Muscle of leg (tissue), 16 donors: ENCODE measurements at places on chromosomes 3 and 15. TPM values are rescaled to one million over a fixed set of nuclear protein-coding genes. Genes with fewer than 3 reads are reported as not detected.
A peak's percentile ranks its signal among the peaks of the same experiment; 100 is the strongest.

- no peak overlapping the region for H3K4me3 ChIP-seq
- DNase-seq, result no peak
- peaks cover 11% of the 10 kb centered on the region for H3K27me3 ChIP-seq
- no peaks in the 10 kb centered on the region for H3K36me3 ChIP-seq
These were observed 45.9 kb downstream of the HCN4 start for GRCh38 chr15:73322665-73323373.

Gene EOMES
- polyA plus RNA-seq, result 0.21 TPM

DNA sequence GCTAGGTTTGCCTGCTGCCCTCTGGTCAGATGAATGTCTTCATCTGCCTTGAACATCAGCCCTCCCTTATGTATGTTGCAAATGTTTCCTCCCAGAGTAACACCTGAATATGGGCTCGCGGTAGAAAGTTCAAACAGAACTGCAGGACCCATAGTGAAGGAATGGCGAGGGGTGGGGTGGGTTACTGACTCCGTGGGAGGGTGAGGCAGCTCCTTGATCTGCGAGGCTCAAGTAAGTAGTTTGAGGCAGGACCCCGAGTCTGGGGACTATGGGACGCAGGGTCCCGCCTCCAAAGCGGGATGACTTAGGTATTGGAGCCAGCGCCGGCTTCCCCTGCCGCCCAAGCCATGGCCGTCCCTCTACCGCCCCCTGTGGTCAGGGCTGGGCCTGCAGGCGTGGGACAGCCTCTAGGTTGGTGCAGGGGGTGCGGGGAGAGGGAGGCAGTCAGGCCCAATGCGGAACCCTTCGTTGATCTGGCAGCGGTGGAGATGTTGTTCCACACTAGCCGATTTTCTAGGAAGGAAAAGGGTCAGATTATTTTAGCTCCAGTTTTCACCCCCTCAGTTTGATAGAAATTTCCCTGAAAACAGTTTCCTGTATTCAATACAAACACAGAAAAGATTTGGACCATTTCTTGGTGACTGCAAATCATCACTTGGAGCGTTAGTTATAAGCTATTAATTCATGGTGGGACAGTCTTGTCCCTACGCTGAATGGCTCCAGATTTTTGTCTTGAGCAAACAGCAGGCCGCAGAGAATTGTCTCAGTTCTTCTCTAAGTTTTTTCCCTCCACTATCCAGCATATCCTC is 72.3 kb downstream of the CORO2B start:
- no peak overlapping the region for H3K4me3 ChIP-seq
- no peaks in the 10 kb centered on the region for H3K27me3 ChIP-seq
- no peak overlapping the region for H3K27ac ChIP-seq
- peaks cover 44% of the 10 kb centered on the region for H3K4me1 ChIP-seq
- DNase-seq, result no peak
- H3K36me3 ChIP-seq, result no peaks in the 10 kb centered on the region

Gene KIF7
- 7.3 TPM for polyA plus RNA-seq

GRCh38 chr3:170598091-170598502 is 12.2 kb upstream of the SLC7A14 start:
- H3K4me1 ChIP-seq, result no peaks in the 10 kb centered on the region
- no peaks in the 10 kb centered on the region for H3K27me3 ChIP-seq
- no peak overlapping the region for H3K4me3 ChIP-seq
- DNase-seq, result no peak

Gene ECE2
- polyA plus RNA-seq, result not detected

GRCh38 chr3:108219336-108219735 is 2.9 kb downstream of the IFT57 start:
- H3K4me1 ChIP-seq, result peaks cover 3% of the 10 kb centered on the region
- H3K36me3 ChIP-seq, result no peaks in the 10 kb centered on the region
- H3K27ac ChIP-seq, result no peak overlapping the region
- H3K4me3 ChIP-seq, result no peak overlapping the region
- no peaks in the 10 kb centered on the region for H3K27me3 ChIP-seq
- DNase-seq, result no peak

Gene FRG2C
- not detected for polyA plus RNA-seq

Gene ELL3
- polyA plus RNA-seq, result 1.9 TPM

- peak overlapping the region; percentile 33 for H3K27ac ChIP-seq
- peaks cover 7% of the 10 kb centered on the region for H3K4me1 ChIP-seq
- no peaks in the 10 kb centered on the region for H3K27me3 ChIP-seq
- H3K4me3 ChIP-seq, result no peak overlapping the region
These were observed 47.6 kb upstream of the MED12L start for GRCh38 chr3:151037746-151038477.

- peaks cover 2% of the 10 kb centered on the region for H3K4me1 ChIP-seq
- DNase-seq, result peak; percentile 38
- no peaks in the 10 kb centered on the region for H3K36me3 ChIP-seq
- no peaks in the 10 kb centered on the region for H3K27me3 ChIP-seq
- no peak overlapping the region for H3K4me3 ChIP-seq
These were observed 80.3 kb downstream of the OTOL1 start for GRCh38 chr3:161576714-161577510.

Gene TUSC7
- not detected for polyA plus RNA-seq

GRCh38 chr3:50321336-50322114 is 1.0 kb downstream of the HYAL2 start:
- H3K4me3 ChIP-seq, result peak overlapping the region; percentile 74
- no peaks in the 10 kb centered on the region for H3K27me3 ChIP-seq
- H3K27ac ChIP-seq, result peak overlapping the region; percentile 96
- peak; percentile 96 for DNase-seq

- no peaks in the 10 kb centered on the region for H3K27me3 ChIP-seq
- H3K27ac ChIP-seq, result peak overlapping the region; percentile 26
- no peaks in the 10 kb centered on the region for H3K4me1 ChIP-seq
- DNase-seq, result peak; percentile 53
- H3K4me3 ChIP-seq, result no peak overlapping the region
These were observed 121.3 kb upstream of the CHL1 start for GRCh38 chr3:75260-75659.

DNA sequence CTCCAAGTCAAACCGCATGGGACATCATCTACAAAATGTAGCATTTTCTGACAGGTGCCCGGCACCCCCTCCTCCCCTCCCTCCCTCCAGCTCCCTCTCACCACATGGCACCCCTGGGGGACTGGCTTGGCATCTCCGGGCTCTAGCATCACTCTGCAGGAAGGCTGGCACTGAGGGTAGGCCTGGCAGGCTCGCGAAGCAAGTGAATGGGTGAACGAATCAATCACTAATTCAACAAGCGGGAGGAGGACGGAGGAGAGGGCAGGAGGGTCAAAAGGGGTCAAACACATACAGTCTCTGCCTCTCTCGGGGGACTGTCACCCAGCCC is 155.7 kb downstream of the NUP210 start:
- no peaks in the 10 kb centered on the region for H3K36me3 ChIP-seq
- H3K27ac ChIP-seq, result no peak overlapping the region
- peaks cover 6% of the 10 kb centered on the region for H3K4me1 ChIP-seq
- H3K4me3 ChIP-seq, result no peak overlapping the region

DNA sequence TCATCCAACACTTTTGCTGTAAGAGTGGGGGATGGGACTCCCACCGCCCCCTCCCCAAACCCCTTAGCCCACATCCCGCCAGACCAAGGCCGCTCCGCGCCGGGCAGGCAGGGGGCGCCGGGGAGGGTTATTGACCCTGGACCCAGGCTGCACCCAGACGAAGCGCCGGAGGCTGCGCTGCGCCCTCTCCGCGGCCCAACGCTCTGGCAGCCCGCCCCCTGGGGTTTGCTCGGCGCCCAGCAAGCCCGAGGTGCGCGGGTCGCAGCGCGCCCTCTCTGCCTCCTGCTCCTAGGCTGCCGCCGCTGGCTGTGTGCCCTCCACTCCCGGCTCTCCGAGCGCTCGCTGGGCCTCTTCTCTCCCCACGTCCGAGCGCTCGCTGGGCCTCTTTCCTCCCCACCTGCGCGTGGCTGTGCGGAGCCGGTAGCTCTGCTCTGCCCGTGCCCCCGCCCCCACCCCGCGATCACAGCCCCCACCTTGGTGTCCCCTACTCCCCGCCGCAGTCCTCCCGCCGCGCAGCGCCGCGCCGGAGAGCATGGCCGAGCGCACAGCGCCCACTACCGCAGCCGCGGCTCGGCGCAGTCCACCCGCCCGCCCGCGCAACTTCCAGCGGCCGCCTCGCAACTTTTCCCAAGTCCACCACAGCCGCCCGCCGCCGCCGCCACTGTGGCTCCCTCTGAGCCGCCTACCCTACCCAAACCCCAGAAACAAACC is 1.2 kb downstream of the MECOM start:
- peak overlapping the region; percentile 87 for H3K27ac ChIP-seq
- DNase-seq, result peak; percentile 78
- peaks cover 35% of the 10 kb centered on the region for H3K4me1 ChIP-seq
- peaks cover 87% of the 10 kb centered on the region for H3K27me3 ChIP-seq
- peak overlapping the region; percentile 52 for H3K4me3 ChIP-seq

GRCh38 chr3:151285940-151286339 is 7.6 kb upstream of the P2RY14 start:
- H3K4me3 ChIP-seq, result no peak overlapping the region
- no peak for DNase-seq
- H3K27me3 ChIP-seq, result no peaks in the 10 kb centered on the region
- H3K36me3 ChIP-seq, result no peaks in the 10 kb centered on the region
- H3K4me1 ChIP-seq, result no peaks in the 10 kb centered on the region

GRCh38 chr3:58230876-58231552 is 6.6 kb upstream of the ABHD6 start:
- DNase-seq, result no peak
- H3K27me3 ChIP-seq, result peaks cover 16% of the 10 kb centered on the region
- no peak overlapping the region for H3K4me3 ChIP-seq

DNA sequence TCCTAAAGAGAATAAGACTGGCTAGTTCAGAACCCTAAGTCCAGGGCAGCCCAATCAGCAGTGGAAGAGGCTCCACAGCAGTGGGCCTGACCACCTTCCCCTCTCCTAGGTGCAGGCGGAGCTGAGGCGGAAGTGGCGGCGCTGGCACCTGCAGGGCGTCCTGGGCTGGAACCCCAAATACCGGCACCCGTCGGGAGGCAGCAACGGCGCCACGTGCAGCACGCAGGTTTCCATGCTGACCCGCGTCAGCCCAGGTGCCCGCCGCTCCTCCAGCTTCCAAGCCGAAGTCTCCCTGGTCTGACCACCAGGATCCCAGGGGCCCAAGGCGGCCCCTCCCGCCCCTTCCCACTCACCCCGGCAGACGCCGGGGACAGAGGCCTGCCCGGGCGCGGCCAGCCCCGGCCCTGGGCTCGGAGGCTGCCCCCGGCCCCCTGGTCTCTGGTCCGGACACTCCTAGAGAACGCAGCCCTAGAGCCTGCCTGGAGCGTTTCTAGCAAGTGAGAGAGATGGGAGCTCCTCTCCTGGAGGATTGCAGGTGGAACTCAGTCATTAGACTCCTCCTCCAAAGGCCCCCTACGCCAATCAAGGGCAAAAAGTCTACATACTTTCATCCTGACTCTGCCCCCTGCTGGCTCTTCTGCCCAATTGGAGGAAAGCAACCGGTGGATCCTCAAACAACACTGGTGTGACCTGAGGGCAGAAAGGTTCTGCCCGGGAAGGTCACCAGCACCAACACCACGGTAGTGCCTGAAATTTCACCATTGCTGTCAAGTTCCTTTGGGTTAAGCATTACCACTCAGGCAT is 33.7 kb downstream of the VIPR1 start:
- no peak overlapping the region for H3K27ac ChIP-seq
- no peak for DNase-seq
- H3K4me3 ChIP-seq, result no peak overlapping the region
- peaks cover 5% of the 10 kb centered on the region for H3K4me1 ChIP-seq
- H3K36me3 ChIP-seq, result no peaks in the 10 kb centered on the region
- H3K27me3 ChIP-seq, result peaks cover 2% of the 10 kb centered on the region

- H3K27me3 ChIP-seq, result no peaks in the 10 kb centered on the region
- no peaks in the 10 kb centered on the region for H3K36me3 ChIP-seq
- DNase-seq, result no peak
- H3K27ac ChIP-seq, result no peak overlapping the region
These were observed 85.3 kb downstream of the SLC49A4 start for GRCh38 chr3:122880173-122880572.

GRCh38 chr15:92665100-92665555 is 9.6 kb upstream of the FAM174B start:
- no peaks in the 10 kb centered on the region for H3K36me3 ChIP-seq
- no peak overlapping the region for H3K4me3 ChIP-seq
- peak overlapping the region; percentile 85 for H3K27ac ChIP-seq
- H3K4me1 ChIP-seq, result peaks cover 39% of the 10 kb centered on the region
- H3K27me3 ChIP-seq, result no peaks in the 10 kb centered on the region

DNA sequence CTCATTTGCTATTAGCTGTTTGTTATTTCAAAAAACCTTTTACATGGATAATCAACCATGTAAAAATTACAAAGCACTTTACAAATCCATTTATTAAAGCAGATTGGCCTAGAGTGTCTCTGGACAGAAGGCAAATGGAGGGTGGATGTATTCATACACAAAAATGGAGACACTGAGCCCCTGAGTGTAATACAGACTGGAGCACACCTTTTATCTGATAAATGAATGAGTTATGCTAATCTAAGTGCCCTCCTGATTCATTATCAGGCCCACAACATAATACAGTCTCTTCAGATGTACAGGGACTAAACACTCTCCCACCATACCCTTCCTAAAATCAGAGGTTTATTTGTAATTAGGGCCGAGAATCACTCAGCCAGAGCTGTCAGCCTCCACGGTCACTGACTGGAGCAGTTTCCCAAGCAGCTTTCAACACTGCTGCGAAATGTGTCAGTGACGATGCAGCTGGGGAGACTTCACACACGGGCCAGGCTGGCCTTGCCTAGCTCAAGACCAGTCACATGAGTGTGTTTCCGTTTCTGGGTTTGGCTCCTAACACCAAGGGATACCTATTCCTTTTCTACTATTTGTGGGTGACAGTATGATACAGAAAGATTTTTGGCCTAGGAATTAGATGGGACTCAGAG is 271.8 kb downstream of the ZIC1 start:
- H3K4me3 ChIP-seq, result no peak overlapping the region
- no peak overlapping the region for H3K27ac ChIP-seq
- peak; percentile 10 for DNase-seq
- H3K4me1 ChIP-seq, result no peaks in the 10 kb centered on the region
- H3K36me3 ChIP-seq, result no peaks in the 10 kb centered on the region

- H3K36me3 ChIP-seq, result no peaks in the 10 kb centered on the region
- peaks cover 48% of the 10 kb centered on the region for H3K4me1 ChIP-seq
- peak overlapping the region; percentile 72 for H3K27ac ChIP-seq
- H3K27me3 ChIP-seq, result peaks cover 63% of the 10 kb centered on the region
These were observed 37.4 kb downstream of the CPN2 start for GRCh38 chr3:194313560-194314387.

DNA sequence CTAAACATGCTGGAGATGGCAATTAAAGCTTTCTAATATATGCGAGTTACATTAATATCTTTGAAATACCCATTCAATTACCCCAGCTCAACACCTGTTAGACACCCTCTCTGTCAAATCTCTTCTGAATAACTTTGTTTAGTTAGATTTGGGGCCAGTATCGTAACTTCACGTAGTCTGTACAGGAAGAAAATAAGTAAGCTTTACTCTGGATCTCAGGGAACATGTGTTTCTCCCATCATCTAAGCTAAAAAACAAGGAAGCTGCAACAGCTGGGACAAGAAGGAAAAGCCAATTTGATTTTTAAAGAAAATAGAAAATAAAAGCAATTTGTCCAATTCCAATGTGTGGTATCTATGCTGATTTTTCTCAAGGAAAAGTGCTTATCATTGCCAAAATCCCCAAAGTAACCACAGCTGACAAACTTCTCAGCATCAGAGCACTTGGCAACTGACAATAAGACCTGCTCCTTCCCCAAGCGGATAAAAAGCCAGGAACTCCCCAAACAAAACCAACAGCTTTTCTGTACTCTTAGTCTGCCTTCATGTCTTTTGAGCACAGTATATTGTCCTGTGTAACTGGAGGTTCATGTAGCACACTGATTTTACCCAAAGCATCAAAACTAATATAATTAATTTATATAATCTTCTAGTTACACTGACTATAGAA is 279.1 kb downstream of the ZBTB20 start:
- H3K36me3 ChIP-seq, result no peaks in the 10 kb centered on the region
- H3K27me3 ChIP-seq, result no peaks in the 10 kb centered on the region
- peak; percentile 70 for DNase-seq
- no peak overlapping the region for H3K4me3 ChIP-seq
- H3K27ac ChIP-seq, result no peak overlapping the region
